ENCODE measurements at places on chromosomes 11 and 22. TPM values are rescaled to one million over a fixed set of nuclear protein-coding genes. Genes with fewer than 3 reads are reported as not detected.

- DNase-seq, result peak; percentile 46
Observed at GRCh38 chr22:40922484-40923303, 28.5 kb upstream of the RBX1 start.

Gene MS4A7
- 3.8 TPM for total RNA-seq

Gene CARD10
- total RNA-seq, result 0.54 TPM

DNA sequence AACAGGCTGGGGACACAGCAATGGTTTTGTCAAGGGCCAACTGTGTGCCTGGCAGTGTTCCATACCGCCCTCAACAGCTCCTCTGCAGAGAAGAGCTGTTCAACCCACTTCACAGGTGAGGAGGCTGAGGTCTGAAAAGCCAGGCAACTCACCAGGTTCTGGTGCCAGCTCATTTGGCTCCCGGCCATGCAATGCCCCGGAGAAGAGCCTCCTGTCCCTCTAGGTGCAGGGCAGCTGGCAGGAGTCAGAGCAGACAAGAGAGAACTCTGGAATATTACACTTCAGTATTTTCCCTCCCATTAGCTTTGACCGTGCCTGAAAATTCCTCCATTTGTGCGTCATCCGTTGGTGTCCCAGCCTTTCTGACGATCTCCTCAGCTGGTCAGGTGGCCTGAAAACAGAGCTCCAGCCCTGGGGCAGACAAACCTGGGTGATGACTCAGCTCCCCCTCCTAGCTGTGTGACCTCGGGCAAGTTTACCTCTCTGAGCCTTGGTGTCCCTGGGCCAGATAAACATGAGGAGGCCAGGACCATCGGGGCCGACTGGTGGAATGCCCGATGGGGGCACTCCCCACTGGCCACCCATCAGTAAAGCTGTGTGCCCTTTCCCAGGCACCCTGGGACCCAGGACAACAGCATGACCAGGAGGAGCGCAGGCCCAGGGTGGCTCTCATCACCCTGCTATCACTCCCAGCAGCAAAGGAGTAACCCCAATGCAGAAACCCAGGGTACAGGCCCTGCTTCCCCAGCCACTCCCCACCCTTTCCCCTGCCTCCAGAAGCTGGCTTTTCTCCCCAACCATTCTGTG lies 9.6 kb upstream of the C1QTNF6 start:
- DNase-seq, result no peak

GRCh38 chr11:69131644-69132300 lies 24.0 kb upstream of the SMIM38 start:
- no peak for DNase-seq

- no peak for DNase-seq
Observed at GRCh38 chr11:12248330-12248729, 129.0 kb upstream of the PARVA start.

GRCh38 chr22:23225724-23226496 lies 45.6 kb downstream of the BCR start:
- no peak for DNase-seq

- peak; percentile 34 for DNase-seq
Observed at GRCh38 chr11:45105233-45105983, 41.0 kb upstream of the PRDM11 start.

Gene ZP1
- not detected for total RNA-seq

Gene MFRP
- total RNA-seq, result not detected

DNA sequence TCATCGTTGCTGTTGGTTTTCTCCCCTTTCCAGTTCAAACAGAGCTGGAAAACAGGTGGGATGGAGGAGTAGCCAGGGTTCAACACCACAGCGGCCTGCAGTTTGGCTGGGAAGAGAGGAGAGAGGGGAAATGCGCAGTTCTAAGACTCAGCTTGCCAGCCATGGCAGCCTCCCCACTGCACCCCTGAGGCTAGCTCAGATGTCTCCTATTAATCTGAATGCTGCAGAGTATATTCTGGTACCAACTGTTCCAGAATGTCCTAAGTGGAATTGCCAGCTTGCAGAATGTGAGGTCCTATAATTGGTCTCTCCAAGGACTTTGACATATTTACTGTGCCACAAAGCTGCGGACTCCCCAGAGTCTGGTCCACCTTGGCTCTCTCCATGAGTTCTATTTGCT lies 32.0 kb downstream of the NEFH start:
- no peak for DNase-seq

DNA sequence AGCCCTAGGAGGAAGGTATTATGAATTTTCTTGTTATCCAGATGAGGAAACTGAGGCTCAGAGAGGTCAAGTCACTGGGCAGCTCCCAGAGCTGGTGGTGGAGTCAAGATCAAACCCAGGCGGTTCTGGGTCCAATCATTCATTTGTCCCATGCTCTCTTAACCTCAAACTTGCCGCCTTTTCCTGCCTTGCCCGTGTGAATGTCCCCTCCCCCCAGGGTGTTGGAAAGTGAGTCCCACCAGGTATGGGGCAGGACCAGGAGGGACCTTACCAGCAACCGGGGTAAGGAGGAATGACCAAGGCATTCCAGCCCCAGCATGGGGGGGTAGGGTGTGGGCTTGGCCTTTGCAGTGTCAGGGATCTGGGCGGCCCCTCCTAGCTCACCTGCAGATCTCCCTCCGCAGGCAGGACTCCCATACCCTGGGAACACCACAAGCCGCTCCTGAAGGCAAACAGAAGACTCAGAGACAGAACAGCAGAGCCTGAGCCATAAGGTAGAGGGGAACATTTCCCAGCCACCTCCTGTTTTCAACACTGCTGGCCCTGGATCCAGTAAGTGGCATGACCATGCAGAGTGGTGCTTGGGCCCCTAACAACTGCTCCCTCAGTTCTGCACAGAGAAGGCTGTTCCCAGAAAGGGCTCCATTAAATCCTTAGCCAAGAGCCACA lies 41.2 kb upstream of the SYT7 start:
- no peak for DNase-seq

Gene C11orf87
- under 0.01 TPM for total RNA-seq

DNA sequence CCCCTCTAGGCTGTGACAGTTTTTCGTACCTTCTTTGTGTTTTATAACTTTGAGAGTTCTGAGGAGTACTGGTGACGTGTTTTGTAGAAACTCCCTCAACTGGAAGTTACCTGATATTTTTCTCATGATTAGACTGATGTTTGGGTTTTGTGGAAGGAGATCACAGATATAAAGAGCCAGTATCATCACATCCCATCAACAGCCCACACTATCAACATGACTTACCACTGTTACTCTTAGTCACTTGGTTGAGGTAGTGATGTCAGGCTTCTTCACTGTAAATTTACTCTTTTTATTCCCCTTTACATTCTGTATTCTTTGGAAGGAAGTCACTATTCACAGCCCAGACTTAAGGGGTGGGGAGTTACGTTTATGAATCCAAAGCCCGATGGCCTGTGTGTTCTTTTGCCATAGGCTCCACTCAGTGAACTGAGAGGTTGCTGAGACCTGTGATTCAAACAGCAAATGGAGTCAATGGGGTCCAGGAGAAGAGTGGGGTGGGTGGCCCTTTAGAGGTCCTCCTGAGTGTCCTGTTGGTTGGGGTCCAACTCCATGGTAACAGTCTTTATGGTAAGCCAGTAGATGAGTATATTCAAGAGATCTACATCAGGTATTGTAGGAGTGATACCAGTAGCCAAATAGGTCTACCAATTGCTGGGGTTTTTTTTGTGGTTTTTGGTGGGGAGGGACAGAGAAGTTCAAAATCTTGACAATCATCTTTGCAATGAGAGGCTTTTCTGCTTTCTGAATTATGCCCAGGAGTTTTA lies 15.2 kb upstream of the MS4A4E start:
- DNase-seq, result no peak

Gene DDTL
- total RNA-seq, result 4.0 TPM

DNA sequence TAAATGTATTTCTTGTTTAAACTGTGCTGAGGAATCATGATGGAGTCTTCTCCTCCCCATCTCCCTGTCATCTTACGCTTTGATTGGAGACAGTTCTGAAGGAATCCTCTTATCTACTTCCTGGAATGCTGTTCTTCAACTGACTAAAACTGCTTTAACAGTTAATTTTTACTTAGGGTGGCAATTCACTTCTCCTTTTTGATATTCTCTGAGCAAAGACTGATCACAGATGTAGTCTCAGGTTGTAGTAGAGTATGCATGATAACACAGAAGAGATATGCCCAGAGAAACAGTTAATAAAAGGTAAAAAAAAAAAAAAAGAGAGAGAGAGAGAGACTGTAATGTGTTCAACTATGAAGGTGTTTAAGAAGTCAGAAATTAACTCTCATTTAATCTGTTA lies 1.4 kb upstream of the CASP5 start:
- DNase-seq, result no peak

GRCh38 chr11:43988040-43988817 lies 45.8 kb downstream of the C11orf96 start:
- no peak for DNase-seq
